Left hindlimb (tissue), 1 donor: ENCODE measurements at places on chromosomes 4 and X.

- DNase-seq = no peak
These were observed 552 bp downstream of the PIM2 start for GRCh38 chrX:48918301-48918642.

- DNase-seq = no peak
These were observed 945.3 kb upstream of the GRIA3 start for GRCh38 chrX:122238801-122239200.

- DNase-seq = no peak
These were observed 209.5 kb downstream of the PCDH7 start for GRCh38 chr4:30929649-30930048.

GRCh38 chrX:131791608-131792355, 231.3 kb upstream of the STK26 start:
- no peak for DNase-seq

GRCh38 chrX:74372272-74372671, 49.0 kb upstream of the SLC16A2 start:
- no peak for DNase-seq

DNA sequence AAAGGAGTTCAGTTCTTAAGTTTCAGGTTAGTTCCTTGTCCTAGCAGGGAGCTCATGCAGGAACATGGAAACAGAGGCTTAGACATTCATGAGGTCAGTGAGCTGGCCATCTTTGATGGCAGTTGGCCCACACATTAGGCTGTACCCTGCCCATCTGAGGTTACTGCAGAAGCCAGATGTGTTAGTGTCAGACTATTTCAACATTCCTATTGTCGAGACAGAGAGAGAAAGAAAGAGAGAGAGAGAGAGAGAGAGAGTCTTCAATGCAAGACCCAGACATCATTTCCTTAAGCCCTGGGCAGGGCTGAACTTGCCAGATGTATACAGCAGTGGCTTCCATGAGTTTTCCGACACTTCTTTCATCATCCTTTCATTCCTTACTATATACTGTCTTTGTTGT, 91.3 kb downstream of the PPP1R2C start:
- no peak for DNase-seq

GRCh38 chr4:35247047-35247446, 997.3 kb downstream of the ARAP2 start:
- no peak for DNase-seq

GRCh38 chrX:87517571-87518141, at the start of gene KLHL4:
KLHL4 (plus strand) TSS chrX:87517802; CDS start chrX:87517894, 92 bp downstream.
- DNase-seq = peak; percentile 20

GRCh38 chrX:134010690-134011089, 25.3 kb upstream of the GPC3 start:
- DNase-seq = no peak

- DNase-seq = no peak
These were observed 3.5 kb downstream of the STBD1 start for GRCh38 chr4:76309939-76310550.

DNA sequence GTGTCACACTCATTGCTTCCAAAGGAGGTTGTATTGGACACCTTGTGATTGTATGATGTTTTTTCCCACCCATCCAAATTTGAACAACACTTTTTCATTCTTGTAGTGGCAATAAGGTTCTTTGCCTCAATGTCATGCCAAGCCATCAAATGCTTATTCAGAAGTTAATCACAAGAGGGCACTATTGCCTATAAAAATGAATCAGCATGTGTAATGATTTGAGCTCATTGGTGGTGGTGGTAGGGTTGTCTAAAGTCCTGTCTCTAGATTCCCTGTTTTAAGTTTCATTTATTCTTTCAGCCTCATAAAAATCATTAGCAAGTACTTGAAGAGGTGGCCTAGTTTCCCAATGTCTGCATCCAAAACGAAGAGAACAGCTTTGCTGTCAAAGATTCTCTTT, 37.0 kb downstream of the IRS4 start:
- DNase-seq = no peak

- DNase-seq = no peak
These were observed 100.7 kb upstream of the MAMLD1 start for GRCh38 chrX:150262456-150262855.

DNA sequence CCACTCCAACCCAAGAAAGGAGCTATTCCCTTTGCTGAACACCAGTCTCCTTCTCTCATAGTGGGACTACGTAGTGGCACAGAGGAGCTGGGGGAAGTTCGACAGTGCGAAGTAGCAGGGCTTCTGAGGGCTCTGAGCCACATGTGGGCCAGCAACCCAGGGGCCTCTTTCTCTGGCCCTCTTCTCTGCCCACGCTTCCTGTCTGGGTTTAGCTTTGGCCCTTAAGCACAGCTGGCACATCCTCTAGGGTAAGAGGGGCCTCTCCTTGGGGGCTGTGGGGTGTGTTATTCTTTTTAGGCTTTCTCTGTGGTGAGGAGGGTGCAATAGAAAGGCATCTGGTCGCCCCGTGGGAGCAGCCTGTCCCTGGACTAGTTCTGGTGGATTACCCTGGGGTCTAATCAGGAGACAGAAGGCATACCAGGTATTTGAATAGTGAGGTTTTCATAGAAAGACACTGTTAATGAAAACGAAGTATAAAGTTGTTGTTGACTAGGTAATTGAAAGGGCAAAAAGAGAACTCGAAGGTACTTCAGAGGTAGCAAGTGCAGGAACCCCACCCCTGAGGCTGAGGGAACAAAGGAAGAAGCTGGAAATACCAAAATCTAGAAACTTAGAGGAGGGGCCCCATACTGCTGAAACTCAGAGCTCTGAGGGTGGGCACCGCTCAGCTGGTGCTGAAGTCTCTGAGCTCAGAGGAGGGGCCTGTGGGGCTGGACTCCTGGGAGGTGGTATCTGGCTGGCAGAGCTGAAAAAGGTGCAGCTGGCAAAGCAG, 151.9 kb upstream of the RPS6KA3 start:
- DNase-seq = no peak

DNA sequence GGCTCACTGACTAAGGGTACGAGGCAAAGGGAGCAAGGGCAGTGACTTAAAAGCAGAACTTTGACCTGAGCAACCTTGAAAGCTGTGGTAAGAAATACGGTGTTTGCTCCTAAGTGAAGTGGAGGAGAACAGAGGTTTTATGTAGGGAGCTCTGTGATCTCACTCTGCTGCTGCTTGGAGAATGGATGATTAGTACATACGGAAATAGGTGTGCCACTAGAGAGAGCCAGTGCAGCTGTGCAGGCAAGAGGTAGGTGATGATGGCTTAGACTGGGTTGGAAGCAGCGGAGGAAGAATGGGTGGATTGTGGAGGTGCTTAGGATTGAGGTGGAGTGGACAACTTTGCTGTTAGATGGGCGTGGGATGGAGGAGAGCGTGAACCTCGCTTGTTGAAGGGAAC, 85.0 kb downstream of the FAM193A start:
- DNase-seq = no peak

GRCh38 chr4:114012749-114013148, 33.3 kb upstream of the ARSJ start:
- no peak for DNase-seq

- peak; percentile 84 for DNase-seq
These were observed at the start of gene TSPAN7 for GRCh38 chrX:38561126-38561868. TSPAN7 (plus strand) TSS chrX:38561542; CDS start chrX:38561547, 5 bp downstream.

- DNase-seq = no peak
These were observed 136.0 kb downstream of the UGT8 start for GRCh38 chr4:114734594-114734993.

GRCh38 chrX:100404851-100405250, 5.2 kb downstream of the PCDH19 start:
- no peak for DNase-seq

DNA sequence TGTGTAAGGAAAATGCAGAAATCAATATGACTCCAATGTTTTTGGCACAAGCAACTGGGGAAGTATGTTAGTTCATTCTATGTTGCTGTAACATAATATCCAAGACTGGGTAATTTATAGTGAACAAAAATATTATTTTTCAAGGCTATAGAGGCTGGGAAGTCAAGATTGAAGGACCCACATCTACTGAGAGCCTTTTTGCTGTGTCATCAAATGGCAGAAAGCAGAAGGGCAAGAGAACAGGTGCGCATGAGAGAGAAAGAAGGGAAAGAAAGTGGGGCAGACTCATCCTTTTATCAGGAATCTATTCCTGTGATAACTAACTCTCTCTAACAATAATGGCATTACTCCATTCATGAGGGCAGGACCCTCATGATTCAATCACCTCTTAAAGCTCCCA, 237.2 kb downstream of the FAT4 start:
- no peak for DNase-seq

GRCh38 chrX:103310555-103311398, at the start of gene BEX2:
BEX2 (minus strand) TSS chrX:103310990; CDS start chrX:103309976, 1,014 bp downstream.
- DNase-seq = peak; percentile 64

DNA sequence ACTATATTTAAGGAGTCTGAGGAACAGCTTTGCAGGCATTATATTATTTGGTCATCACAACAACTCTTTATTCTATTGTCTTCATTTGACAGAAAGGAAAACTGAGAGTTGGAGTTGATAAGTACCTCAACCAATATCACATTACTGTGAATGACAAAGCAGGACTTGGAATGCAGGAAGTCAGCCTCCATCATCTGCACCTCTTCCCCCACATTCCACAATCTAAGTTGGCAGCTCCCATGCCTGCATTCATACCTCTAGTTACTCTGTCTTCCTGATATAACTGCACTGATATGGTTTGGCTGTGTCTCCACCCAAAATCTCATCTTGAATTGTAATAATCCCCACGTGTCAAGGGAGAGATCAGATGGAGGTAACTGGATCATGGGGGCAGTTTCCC, 356.7 kb downstream of the GALNTL6 start:
- DNase-seq = no peak

DNA sequence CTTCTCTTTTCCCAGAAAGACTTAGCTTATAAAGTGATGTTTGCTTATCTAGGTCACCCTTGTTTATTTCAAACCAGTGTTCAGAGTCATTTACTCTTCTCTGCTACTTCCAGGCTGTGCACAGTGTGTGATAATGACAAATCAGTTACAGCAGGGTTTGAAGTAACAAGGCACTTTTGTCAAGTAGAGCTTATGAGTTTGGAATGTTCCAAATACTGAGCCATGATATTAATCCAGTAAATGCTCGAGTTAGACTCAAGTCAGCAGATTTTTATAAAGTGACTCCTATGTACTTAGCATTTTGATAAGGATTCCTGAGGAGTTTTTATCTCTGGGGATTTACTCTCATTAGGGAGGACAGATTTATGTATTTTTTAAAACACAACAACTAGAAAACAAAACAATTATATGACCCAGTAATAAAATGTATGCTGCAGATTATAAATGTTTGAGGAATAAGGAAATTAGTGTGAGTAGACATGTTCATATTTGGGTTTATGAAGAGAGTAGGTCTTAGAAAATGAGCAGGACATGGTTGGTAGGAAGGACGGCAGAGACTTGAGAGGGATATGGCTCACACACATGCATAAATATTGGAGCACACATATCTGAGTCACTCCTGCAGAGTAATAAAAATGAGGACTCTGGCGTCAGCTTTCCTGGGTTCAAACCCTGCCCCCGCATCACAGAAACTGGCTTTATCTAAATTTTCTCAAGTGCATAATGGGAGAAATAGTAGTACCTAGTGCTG, 271.2 kb downstream of the FBXO8 start:
- DNase-seq = no peak
